Activated T-helper 1 cell treated with Interleukin-2 at 50 U/mL for 16 hours (primary cell): ENCODE measurements at places on chromosomes 1 and 21.

DNA sequence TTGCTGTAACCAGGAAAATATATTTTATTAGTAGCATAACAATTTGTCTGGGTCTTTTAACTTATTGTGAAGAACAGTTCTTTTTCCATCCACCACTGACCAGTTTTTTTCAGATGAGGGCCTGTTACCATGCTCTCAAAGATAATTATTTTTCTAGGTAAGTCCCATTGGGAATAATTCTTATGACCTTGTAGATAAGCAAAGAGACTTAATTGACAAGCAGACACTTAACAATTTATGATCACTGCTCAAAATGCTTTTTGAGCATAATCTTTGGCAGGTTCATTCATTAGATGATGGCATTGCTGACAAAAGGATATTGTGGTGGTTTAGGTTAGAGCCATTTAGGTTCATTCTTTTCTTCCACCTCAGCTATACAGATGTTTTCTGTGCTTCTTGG lies 6.6 kb downstream of the SNX27 start:
- DNase-seq: no peak

DNA sequence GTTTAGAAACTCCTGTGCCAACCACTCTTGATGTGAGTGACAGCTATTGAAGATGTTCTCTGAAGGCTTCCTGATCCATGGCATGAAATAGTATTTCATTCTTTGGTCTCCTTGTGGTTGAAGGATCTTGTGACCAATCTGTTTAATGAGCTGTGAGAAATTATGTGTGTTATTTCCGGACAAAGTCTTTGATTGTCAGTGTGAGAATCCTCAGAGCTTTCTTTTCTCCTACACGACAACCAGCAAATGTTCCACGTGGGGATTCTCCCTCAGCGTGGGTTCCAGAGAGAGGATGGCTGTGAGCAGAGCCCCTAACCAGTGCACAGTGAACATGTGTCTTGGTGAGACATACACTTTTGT lies 45.0 kb upstream of the HOOK1 start:
- no peak for DNase-seq

- no peak for DNase-seq
These were observed 208.6 kb downstream of the LHX8 start for GRCh38 chr1:75342786-75343185.

GRCh38 chr1:110533230-110533629 lies 14.3 kb upstream of the KCNA10 start:
- DNase-seq: no peak

GRCh38 chr1:162373541-162374260 lies 3.0 kb downstream of the SPATA46 start:
- no peak for DNase-seq

DNA sequence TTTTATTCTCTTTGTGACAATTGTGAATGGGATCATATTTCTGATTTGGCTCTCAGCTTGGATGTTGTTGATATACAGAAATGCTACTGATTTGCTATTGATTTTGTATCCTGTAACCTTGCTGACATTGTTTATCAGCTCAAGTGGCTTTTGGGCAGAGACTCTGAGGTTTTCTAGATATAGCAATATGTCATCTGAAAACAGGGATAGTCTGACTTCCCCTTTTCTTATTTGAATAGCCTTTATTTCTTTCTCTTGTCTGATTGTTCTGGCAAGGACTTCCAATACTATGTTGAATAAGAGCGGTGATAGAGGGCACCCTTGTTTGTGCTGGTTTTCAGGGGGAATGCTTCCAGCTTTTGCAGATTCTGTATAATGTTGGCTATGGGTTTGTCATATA lies 150.8 kb downstream of the FASLG start:
- no peak for DNase-seq

- no peak for DNase-seq
These were observed 68.5 kb downstream of the NDUFS5 start for GRCh38 chr1:39094685-39095084.
